ENCODE measurements at places on chromosomes 16 and 17.

- no peak for DNase-seq
Observed at GRCh38 chr16:51884773-51885172, 662.2 kb downstream of the TOX3 start.

GRCh38 chr17:77433385-77434135, 292.8 kb downstream of the SEC14L1 start:
- DNase-seq: peak; percentile 39

DNA sequence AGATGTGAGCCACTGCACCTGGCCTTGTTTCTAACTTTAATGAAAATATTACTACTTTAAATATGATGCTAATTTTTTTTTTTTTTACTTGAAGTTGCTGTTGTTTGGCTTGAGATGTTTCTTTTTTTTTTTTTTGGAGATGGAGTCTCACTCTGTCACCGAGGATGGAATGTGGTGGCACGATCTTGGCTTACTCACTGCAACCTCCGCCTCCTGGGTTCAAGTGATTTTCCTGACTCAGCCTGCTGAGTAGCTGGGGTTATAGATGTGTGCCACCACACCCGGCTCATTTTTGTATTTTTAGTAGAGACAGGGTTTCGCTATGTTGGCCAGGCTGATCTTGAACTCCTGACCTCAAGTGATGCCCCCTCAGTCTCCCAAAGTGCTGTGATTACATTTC, 23.6 kb downstream of the IGSF6 start:
- DNase-seq: no peak

- no peak for DNase-seq
Observed at GRCh38 chr17:35068249-35068648, 4.7 kb upstream of the RFFL start.

All from stimulated activated CD8-positive, alpha-beta memory T cell treated with anti-CD3 and anti-CD28 coated beads, Interleukin-4, amount 100 ng/mL, for 24 hours (primary cell).